ENCODE measurements at places on chromosomes 16 and 17. TPM values are rescaled to one million over a fixed set of nuclear protein-coding genes. Genes with fewer than 3 reads are reported as not detected.
A peak's percentile ranks its signal among the peaks of the same experiment; 100 is the strongest.

DLX3 gene
- total RNA-seq = 0.30 TPM

DNA sequence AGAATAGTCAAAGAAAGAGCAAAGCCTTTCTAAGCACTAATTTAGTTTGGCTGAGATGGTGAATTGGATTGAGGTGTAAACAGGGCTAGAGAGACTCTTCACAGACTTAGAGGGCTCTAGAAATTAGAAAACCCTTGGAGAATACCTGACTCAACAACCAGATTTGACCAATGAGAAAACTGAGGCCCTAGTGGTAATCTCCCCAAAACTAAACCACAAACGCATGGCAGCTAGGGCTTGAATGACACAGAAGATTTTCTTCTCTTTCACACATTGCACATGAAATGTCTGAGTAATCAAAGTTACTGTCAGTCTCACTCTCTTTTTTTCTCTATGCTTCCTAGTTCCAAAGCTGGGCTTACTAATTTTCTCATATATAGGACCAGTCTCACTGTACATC, 314.5 kb upstream of the KCNJ16 start:
- no peak for DNase-seq

GRCh38 chr16:84765616-84766580, 53.9 kb upstream of the CRISPLD2 start:
- no peak for DNase-seq

NOMO2 gene
- 52.1 TPM for total RNA-seq

GRCh38 chr17:48681609-48682008, 40.7 kb downstream of the PRAC1 start:
- no peak for DNase-seq

DNA sequence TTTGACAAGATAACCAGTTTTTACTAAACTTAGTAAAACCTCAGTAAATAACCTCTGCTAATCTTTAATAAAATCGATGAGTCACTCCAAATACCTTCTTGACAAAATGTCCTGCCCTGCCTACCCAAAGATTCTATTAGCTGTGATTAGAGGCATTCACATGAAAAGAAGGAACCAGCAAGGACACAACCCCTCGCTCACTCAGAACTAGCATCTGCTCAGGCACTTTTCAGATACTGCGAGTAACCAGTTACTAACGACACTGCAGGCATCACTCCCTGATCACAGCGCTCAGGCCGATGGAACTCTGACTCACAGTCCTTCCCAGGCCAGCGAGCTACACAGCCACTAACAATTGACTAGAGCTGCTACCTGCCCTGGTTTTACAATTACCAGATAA, 24.3 kb downstream of the PELP1 start:
- DNase-seq = no peak

- no peak for DNase-seq
Measured at GRCh38 chr16:23679274-23679985, 741 bp downstream of the PLK1 start.

GRCh38 chr17:13222975-13223374, 205.1 kb upstream of the ELAC2 start:
- no peak for DNase-seq

GRCh38 chr16:86740906-86741799, 162.8 kb downstream of the FOXL1 start:
- DNase-seq = peak; percentile 15

DNA sequence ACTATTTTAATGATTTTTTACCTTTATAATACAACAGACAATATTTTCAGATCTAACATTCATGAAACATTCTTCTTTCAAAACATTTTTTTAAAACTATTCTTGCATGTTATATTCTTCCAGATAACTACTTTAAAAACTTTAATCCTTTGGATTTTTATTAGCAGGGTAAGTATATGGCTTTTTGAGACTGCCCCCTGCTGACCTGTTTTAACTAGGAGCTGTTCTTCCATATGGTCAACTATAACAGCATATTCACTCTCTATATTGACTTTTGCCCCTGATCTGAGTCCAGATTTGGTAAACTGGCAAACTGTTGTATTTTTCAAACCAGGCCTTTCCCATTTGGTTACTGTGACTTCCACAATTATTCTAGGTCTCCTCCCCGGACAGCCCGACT, 16.5 kb downstream of the ZNF18 start:
- no peak for DNase-seq

- no peak for DNase-seq
Measured at GRCh38 chr16:64122177-64122576, 999.7 kb downstream of the CDH11 start.

DNA sequence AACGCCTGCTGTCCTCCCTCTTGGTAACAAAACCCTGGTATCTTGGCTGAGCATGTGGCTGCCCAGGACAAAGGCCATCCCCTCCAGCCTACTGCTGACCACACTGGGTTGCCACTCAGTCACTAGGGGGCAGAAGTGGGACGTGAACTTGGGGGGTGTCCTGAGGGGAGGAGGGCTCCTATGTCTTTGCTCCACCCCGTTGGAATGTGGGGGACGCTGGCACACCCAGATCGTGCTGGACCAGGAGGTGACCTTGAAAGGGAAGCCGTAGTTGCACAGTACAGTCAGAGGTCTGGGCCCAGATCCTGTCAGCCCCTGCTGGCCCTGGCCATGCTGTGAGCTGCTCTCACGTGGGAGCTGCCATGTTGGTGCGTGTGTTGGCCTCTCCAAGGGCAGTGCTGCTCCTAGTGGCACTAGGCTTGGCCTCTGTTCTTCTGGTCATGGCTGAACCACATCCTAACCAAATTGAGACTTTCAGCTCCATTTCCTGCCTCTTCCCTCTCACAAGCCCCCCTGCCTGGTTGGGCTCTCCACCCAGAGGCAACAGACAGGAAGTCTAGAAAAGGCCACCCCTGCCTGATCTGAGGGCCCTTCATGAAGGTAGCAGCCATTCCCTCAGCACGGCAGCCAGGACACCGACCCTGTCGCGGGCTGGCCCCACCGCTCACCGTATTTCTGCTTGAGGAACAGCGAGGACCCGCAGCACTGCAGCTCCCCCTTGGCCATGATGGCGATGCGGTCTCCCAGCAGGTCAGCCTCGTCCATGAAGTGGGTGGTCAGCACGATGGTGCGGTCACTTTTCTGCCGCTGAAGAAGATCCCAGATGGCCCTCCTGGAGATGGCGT, 29.0 kb upstream of the RNPS1 start:
- DNase-seq = no peak

DNA sequence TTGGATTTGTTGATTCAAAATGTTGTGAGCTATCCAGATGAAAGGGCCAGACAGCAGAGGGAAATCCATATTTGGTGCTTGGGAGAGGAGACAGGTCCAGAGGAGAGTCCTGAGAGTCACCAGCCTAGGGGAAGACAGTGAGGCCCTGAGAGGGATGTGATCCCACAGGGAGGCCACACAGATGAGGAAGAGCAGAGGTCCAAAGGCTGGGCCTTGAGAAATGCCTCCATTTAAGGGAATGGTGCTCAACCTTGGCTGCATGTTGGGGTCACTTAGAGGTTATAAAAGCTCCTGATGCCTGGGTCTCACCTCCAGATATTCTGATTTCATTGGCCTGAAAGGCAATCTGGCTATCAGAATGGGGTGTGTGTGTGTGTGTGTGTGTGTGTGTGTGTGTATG, 194.9 kb downstream of the UTP18 start:
- DNase-seq = no peak

C16orf96 gene
- 0.20 TPM for total RNA-seq
